ENCODE measurements at places on chromosomes 1 and 21.
A peak's percentile ranks its signal among the peaks of the same experiment; 100 is the strongest.

DNA sequence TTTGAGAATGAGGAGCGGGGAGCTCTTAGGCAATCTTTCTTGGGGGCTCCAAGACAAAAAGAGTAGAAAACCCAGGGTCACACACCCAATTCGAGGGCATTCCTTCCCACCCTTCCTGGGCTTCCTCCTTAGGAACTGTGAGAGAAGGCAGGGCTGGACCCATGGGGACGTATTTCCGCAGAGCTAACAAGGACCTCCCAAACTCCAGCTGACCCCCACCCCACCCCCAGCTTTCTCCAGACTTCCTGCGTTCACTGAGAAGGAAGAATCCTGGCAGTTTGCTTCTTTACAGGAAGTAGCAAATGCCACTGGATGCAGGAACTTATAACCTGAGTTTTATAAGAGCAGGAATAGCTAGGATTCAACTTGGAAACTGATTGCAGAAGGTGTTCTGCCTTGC is 2.7 kb upstream of the LHX9 start:
- DNase-seq, result no peak

DNA sequence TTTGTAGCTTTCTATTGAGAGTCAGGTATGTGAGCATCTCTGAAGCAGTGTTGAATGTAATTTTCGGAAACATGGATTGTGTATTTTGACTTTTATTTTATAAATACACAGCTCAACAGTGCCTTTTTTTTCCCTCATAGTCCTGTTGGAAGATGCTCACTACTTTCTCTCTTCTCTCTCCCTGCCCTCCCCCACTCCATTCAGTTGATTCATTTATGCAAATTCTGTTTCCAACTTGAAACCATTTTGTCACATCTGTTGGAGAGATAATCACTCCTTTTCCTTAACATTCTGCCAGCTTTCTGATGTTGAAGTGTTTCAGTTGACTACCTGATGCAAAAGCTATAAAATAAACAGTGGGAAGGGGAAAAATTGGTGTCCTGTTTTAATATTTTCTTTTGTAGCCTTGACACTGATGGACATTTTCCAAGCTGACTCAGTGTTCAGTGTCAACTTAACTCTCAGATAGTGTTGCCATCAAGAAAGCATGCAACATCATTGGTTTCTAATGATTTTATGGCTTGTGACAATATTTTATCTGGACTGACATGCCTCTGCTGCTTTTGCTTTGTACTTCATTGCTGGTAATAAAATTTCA is 194.5 kb downstream of the HS2ST1 start:
- DNase-seq, result no peak

DNA sequence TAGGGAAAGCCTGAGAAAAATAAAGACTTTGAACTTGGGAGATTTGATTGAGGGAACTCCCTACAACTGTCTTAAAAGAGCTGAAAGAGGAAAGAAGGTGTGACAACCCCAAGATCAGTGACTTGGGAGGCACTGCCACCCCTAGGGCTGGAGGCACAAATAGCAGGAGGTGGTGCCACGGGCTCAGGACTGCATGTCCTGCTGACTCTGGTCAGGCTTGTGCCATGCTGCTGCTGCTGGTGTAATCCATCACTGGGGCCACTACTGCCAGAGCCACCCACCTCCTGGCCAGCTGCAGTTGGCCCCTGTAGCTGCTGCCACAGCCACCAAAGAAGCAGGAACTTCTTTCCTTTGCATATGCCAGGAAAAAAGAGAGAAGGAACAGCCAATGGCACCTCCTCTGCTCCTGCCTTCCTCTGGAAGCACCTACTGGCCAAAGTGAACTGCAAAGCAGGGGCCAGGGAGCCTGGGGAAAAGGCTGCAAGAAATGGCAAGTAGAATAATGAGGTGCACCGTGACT is 730.3 kb downstream of the PTPRU start:
- DNase-seq, result no peak

GRCh38 chr1:14106126-14106525 is 406.1 kb downstream of the PRDM2 start:
- DNase-seq, result no peak

GRCh38 chr1:209590405-209590804 is 6.9 kb downstream of the CAMK1G start:
- DNase-seq, result no peak

DNA sequence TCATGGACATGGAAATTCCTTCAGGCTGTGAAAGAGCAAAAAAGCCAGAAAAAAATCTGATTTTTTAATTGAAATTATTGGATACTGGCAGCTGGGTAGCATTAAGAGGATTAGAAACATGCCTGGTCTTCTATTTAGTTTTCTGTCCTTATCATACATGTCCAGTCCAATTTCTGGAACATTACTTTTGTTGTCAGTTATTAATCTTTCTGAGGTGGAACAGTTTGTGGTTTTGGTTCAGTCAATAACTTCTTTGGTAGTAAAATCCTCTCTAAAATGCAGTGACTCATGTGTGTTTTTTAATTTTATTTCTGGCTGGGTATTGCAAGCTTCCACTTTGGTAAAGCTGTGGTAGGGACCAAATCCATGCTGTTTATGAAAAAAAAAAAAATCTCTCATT is 687.0 kb upstream of the ADGRL2 start:
- no peak for DNase-seq

GRCh38 chr1:118210051-118210722 is 25.2 kb upstream of the SPAG17 start:
- DNase-seq, result no peak

DNA sequence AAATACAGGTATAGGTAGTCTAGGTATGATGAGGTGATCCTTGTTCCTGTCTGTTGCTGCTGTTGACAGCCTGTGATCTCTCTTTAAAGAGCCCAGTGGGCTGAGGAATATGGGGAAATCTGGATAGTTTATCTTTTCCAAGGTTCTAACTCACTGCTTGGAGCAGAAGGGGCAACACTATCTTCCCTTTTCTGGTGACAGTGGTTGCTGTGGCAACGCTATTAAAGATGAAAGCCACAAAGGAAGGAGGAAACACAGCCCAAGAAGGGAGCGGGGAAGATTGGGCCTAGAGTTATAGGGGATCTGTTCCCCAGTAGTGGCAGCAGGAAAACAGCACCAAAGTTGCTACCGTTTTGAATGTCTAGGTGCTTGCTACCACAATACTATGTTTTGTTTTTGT is 8.8 kb downstream of the PCP4L1 start:
- DNase-seq, result no peak

DNA sequence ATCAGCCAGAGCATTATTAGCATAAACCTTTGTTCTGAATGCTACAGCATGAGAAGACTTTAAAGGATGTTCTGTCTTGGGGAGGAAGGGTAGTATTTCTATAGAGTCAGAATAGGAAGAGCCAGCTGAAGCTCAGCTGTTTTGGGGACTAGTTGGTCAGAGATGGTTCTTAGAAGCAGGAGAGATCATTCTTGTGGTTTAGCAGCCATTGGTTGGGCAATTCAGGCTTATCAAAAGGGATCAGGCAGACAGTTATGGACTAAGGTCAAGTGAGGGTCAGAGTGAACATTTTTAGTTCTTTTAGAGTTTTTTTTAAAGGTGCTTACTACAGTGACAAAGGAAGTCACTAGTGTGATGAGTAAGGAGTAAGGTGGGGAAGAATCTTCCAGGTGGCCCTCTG is 245.5 kb downstream of the RPS6KC1 start:
- DNase-seq, result no peak

- DNase-seq, result no peak
These were observed at the start of gene PADI2 for GRCh38 chr1:17119076-17119772. Gene PADI2 (minus strand): TSS chr1:17119451. CDS start chr1:17119371, 80 bp downstream.

GRCh38 chr1:78143152-78143551 is 97.4 kb downstream of the GIPC2 start:
- DNase-seq, result no peak

- DNase-seq, result no peak
These were observed 15.0 kb downstream of the IFFO2 start for GRCh38 chr1:18941221-18942141.

DNA sequence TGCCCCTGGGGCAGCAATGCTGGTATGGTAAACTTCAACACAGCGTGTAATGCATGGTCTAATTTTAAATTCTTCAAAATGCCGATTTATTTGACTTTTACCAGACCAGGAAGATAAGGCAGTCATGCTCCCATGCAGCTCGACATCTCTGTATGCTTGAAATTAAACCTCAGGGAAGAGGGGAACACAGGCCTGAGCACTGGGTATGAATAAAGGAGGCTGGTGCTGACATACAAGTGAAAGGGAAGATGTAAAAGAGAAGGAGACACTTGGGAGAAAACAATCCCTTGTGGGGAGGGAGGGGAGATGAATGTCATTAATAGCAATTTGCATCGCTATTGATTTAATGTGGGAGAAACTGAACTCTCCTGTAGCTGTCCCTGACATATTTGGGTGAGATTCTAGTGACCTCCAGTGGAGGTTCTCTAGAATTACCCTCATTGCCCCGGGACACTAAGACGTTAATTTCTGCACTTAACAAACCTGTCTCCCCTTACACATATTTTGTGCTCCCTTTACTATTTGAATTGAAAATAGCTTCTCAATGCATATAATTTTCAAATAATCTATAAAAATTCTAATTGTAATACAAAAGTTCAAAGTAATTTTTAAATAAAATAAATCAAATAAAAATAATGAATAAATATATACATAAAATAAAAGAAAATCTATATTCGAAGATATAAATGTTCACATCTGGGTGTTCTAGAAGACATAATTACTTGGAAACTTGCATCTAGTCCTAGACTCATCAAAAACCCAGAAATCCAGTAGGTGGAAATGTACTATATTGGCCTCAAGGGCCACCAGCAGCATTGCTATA is 283.1 kb downstream of the LMX1A start:
- peak; percentile 59 for DNase-seq

DNA sequence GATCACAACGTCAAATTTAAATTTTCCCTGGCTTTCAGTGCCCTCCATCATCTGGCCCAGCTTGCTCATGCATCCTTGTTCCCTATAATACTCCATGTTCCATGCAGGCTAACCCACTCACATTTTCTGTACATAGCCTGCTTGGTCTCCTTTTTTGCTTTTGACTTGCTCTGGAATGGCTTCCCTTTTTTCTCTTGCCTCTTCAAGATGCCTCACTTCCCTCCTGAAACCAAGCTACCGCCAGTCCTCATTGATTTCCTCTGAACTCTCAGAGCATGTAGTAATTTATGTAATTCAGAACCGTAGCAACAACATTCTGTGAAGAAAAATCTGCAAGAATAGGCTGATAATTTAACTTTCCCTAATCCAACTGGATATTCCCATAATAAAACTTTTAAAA is 10.3 kb downstream of the CAP1 start:
- DNase-seq, result no peak

GRCh38 chr1:167605576-167605975 is 24.5 kb upstream of the RCSD1 start:
- no peak for DNase-seq

- DNase-seq, result no peak
These were observed 93.9 kb downstream of the ATP1A1 start for GRCh38 chr1:116466810-116467557.

DNA sequence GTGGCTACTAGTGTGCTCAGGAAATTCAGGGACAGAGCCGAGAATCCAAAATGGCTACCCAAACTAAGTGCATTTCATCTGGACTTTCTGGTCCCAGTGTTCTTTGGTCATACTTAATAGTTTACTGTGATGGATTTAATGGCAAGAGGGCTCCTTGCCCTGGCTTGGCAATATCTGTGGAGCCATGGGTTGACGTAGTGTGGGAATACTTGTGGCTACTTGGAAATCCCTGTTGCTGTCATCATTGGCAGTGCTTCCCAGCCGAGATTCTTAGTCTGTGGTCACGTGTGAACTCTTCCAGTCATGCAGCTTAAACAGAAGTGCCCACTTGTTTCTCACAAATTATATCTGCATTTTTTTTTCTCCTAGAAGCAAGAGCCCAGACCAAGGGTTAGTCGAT is 198.9 kb downstream of the HS2ST1 start:
- DNase-seq, result no peak

- DNase-seq, result no peak
These were observed 9.3 kb downstream of the SLC35A3 start for GRCh38 chr1:99979091-99979490.

GRCh38 chr1:16903458-16903796 is 7.6 kb downstream of the RNU1-2 start:
- no peak for DNase-seq

- DNase-seq, result no peak
These were observed 20.1 kb downstream of the ZNF691 start for GRCh38 chr1:42866549-42866948.

DNA sequence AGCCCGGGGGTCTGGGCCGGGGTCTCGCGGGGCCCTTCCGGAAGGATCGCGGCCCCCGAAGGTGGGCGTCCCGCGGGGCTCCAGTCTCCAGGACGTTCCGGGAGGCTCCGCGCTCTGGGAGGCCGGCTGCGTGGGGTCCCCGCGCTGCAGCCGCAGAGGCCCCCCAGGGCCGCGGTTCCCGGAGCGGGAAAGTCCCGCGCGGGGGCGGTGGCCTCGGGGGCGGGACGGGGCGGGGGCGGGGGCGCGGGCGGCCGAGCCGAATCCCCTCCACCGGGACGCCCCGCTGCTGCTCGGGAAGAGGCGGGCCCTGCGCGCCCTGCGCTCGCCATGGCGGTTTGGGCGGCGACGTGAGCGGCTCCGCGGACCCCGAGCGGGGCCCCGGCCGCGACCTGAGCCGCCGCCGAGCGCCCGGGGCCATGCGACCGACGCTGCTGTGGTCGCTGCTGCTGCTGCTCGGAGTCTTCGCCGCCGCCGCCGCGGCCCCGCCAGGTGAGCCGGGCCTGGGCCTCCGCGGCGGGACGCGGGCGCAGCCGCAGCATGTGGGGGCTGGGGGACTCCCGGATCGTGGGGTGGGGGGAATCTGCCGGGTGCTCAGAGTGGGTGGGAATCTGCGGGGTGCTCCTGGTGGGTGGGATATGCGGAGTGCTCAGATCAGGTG is at the start of gene IFNGR2:
TSS of gene IFNGR2 (plus strand) at position 286 of the 658 bp plus-strand sequence. CDS start at position 417, 131 bp downstream.
- no peak for DNase-seq

- no peak for DNase-seq
These were observed 1.8 kb downstream of the IFNAR2 start for GRCh38 chr21:33231526-33231925.

GRCh38 chr1:41152622-41153044 is 89.5 kb downstream of the SCMH1 start:
- DNase-seq, result no peak

- no peak for DNase-seq
These were observed 894 bp downstream of the TCEA3 start for GRCh38 chr1:23423415-23424292.

GRCh38 chr1:117747605-117748004 is 141.8 kb downstream of the TENT5C start:
- no peak for DNase-seq

DNA sequence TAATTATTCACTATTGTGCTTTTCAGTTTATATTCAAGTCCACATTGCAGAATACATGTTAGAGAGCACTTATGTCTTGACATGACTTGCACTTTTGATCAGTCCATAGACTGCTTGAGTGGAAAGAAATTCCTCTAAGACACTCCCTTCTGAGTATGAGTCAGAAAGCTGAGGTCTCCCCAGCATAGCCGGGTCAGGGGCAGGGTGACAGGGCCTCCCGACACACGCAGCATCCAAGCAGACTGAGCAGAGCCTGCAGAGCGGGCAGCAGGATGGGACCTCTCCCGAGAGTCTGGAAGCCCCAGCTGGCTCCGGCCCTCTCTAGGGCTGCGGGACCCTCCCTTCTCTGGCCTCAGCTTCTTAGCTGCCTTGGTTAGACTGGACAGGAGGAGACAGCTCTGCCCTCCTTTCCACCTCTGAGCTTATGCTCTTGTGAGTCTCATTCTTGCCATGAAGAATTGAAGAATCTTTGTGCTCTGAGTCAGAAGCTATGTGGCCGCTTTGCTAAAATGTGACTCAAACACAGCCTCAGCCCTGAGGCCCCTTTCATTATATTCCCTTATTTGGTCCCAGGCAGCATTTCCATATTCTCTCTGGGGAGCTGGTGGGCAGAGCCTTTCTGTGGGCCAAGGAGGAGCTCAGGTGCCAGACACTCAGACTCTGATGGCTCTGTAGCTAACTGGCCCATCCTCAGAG is 11.2 kb upstream of the CAPN2 start:
- DNase-seq, result no peak

- DNase-seq, result no peak
These were observed 3.4 kb downstream of the SPATC1L start for GRCh38 chr21:46180778-46181391.
